ENCODE measurements at places on chromosomes 12 and 14.

DNA sequence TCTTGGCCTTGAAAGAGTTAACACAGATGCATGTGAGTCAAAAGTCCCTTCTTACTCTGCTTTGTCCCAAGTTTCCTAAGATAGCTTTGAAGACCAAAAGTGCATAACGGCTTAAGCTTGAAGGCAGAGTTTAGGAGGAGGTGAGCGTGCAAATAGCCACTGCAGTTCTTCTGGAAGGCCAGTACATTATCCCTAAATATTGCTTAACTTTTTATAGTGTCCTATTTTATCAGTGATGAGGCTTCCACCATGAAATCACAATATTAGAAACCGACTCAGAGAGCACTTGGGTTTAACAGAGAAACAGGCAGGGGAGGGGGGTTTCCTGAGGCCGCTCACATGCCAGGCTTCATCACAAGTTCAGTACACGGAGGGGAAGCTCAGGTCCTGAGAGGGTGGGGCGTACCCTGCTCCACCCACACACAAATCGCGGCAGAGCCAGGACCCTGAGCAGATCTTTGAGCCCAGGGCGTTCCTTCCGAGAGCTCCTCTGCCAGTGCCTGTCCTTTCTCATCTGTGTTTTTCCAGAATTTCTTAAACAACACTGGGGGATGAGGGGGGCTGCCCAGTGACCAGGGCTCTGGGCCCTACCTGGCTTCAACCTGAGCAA, 26.8 kb upstream of the BDKRB2 start:
- DNase-seq = no peak

- no peak for DNase-seq
Measured at GRCh38 chr12:107131832-107132616, 38.7 kb upstream of the CRY1 start.

DNA sequence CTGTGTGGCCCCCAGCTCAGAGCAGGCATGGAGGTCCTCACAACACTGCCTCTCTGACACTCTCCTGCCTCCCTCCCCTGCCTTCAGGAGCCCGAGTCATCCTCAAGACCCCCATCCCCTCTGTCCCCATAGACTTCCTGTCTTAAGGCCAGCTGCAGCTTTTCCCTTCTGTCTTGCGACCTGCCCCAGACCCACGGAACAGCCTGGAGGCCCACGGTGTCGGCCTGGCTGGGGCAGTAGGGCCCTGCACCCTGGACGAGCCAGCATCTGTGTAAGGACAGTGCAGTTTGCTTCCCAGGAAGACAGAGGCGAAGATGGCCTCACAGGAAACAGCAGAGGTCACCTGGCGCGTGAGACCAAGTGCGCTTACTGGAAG, 9.7 kb downstream of the TEDC1 start:
- DNase-seq = no peak

- no peak for DNase-seq
Measured at GRCh38 chr12:11987901-11988300, 82.8 kb upstream of the BCL2L14 start.

DNA sequence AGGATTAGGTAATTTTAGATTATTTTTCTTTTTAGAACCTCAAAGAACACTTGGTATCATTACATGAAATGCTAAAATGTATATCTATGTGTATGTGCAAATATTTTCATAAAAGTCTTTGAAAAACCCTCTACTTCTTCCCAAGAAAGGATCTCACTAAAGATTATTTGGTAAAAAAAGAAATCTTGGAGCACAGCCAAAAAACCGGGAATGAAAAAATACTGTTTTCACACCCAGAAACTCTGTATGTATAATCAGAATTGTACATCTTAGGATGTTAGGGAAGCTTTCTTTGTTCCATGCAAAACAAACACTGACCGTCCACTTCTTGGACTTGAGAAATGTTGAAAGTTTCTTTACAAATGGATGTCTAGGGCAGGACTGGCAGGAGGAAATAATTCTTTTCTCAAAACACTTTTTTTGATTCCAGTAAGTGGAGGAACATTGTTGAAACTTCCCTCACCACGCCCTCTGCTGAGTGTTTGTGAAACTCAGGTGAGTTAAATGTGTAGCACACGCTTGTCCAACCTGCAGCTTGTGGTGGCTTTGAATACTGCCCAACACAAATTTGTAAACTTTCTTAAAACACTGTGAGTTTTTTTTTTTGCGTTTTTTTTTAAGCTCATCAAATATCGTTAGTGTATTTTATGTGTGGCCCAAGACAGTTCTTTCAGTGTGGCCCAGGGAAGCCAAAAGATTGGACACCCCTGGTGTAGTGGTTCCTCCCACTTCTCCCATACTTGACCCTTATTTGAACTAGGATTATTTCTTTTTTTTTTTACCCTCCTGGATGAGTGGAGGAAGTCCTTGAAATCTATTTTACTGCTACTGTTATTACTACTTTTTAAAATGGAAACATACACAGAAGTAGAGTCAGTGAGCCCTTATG, 26.6 kb downstream of the FBXO34 start:
- DNase-seq = no peak

DNA sequence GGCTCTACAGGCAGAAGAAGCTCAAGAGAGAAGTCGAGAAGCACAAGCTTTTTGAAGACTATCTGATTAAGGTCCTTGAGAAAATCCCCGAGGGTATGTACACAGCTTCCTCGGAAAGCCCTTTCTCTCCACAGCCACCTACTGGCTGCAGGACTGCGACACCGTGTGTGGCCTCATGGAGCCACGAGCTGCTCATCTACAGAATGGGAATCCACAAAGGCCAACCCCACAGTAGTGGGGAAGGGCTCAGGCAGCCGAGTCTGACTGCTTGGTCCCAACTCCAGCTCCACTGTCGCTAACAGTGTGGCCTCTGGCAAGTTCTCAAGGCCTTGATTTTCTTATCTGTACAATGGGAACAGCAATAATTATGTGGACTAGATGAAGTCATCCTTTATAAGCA, 2.5 kb downstream of the CCDC197 start:
- DNase-seq = no peak

DNA sequence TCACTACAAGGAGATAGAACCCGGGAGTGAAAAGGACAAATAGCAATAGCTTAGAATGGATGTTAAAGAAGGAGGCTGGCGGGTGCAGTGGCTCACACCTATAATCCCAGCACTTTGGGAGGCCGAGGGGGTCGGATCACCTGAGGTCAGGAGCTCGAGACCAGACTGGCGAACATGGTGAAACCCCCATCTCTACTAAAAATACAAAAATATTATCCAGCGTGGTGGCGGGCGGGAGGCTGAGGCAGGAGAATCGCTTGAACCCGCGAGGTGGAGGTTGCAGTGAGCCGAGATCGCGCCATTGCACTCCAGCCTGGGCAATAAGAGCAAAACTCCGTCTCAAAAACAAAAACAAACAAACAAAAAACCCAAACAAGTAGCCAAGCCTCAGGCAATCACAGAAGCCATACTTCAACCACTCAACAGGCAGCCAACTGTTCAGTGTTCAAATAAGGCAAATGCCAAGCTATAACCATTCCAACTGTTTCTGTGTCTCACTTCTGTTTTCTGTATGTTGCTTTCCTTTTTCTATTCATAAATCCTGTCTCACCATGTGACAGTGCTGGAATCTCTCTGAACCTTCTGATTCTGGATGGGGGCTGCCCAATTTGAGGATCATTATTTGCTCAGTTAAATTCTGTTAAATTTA, 3.9 kb upstream of the SPTLC2 start:
- DNase-seq = no peak

DNA sequence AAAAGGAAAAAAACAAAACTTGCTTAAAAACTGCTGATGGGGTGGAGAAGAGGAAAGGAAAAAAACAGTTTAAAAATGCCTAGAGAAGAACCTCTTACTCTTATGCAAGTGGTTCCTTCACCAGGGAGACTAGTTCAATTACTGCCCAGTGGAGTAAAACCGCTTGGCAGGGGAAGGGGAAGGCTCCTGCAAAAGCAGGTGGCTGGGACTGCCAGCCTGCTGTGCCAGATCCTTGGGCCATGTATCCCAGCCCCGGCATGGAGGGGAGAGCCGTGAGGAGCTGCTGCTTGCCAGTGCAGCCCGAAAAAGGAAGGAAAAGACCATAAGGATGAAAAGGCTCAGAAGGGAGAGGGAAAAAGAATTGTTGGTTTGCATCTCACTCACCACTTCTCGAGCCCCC, 123.0 kb downstream of the FSCB start:
- no peak for DNase-seq

DNA sequence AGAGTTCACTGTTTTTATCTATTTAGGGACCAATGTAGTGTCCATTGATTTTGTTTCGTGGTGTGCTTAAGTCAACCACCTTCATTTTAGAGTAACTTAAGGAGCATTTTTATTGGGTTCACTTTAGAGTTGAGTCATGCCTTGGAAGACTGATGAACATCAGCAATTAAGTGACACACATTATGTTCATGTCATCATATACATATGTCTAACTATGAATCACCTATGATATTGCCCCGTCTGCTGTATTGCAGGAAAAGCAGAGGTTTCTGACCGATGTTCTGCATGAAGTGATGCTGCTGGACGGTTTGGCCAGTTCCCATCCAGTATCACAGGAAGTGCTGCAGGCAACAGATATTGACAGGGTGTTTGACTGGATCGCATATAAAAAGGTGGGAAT, 227.1 kb downstream of the TRHDE start:
- no peak for DNase-seq

- DNase-seq = peak; percentile 12
Measured at GRCh38 chr12:7460375-7461259, 16.7 kb upstream of the CD163L1 start.

DNA sequence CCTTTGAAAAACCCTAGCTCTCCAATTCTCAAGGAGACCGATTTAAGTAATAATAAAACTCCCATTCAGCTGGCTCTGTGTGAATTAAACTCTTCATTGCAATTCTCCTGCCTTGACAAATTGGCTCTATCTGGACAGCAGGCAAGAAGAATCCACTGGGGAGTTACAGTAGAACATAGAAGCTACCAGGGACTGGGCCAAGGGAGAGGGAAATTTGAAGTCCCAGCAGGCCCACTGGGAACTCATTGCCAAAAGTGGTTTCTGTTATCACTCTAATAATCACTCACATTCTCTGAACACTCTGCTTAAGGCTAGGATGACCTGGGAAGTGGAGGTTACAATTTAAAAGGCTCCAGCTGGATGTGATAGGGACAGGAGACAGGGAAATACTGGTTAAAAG, 384.5 kb upstream of the CCDC196 start:
- DNase-seq = no peak

GRCh38 chr12:40717576-40717975, 25.3 kb downstream of the CNTN1 start:
- no peak for DNase-seq

DNA sequence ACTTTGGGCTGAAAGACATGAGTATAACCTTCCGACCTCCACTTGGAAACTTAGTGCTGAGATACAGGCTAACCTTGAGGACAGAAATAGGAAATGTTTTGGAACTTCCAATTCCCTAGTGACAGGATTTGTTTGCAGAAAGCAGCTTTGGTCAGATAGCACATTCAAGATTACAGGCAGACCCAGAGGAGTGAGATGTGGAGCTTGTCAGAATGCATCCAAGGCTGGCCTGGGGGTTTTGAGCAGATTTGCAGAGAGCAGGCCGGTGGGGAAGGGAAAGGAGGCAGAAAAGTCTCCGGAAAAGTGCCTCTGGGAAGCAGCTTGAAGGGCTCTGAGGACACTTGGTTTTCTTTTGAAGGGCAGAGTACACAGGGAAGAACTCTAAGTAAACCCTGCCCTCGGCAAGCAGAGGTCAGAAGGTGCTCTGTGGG, 180.3 kb downstream of the ETV6 start:
- DNase-seq = no peak

GRCh38 chr12:104462931-104463339, 6.2 kb downstream of the CHST11 start:
- no peak for DNase-seq

GRCh38 chr14:34718750-34719304, 4.4 kb upstream of the CFL2 start:
- no peak for DNase-seq

- DNase-seq = no peak
Measured at GRCh38 chr12:14283489-14284144, 81.9 kb upstream of the ATF7IP start.

DNA sequence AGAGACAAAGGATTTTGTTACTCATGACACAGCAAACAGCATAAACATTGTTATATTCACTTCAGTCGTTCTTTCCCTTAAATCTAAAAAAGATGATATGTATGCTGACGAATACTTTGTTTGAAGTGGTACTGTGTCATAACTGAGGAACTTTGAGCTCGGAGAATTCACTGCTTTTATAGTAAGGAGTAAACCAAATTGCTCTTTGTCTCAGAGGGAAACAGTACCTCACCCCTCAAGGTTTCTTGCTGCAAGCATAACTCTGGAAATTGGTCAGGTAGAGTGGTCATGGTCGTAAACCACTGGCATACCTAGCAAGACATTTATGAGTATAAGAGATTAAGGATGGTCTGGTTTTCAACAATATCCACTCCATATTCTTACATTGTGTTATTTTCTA, 160.2 kb upstream of the OR4E1 start:
- DNase-seq = no peak

GRCh38 chr14:22849212-22849819, 12.9 kb downstream of the MMP14 start:
- no peak for DNase-seq

- peak; percentile 8 for DNase-seq
Measured at GRCh38 chr12:116508145-116509121, 50.7 kb upstream of the MAP1LC3B2 start.

DNA sequence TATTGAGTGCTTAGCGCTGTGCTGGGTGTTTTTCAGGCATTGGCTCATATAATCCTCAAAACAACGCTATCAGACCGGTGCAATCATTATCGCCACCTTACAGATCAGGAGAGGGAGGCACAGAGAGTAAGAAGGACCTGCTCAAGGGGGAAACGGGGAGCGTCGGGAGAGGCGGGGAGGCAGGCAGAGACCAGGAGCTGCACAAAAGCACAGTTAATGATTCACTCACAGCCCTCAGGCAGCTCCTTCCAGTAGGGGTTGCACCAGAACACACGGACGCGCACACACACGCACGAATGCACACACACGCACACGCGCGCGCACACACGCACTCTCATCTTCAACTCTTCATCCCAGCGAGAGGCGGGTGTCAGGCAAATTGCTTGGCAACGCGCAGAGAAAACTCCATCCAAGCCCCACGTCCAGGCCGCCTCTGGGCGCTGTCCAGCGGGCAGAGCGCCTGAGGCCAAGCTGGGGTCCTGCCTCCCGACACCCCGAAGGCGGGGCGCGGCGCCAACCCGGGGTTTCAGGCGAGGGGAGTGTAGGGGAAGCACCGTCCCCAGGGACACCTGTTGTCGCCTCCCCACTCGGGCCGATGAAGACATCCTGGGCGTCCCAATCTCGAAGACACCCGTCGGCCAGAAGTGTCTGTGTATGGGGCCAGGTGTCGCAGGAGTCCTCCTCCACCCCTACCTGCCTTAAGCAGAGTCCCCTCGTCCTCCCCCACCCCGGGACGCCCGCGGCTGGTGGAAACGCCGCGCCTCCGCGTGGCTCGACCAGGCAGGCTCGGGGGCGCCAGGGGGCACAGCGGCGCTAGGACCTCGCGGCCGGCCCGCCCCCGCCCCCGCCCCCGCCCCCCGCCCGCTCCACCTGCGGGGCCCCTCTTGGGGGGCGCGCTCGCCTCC, 35.5 kb upstream of the STON2 start:
- no peak for DNase-seq

GRCh38 chr12:12779529-12779928, 5.9 kb upstream of the APOLD1 start:
- DNase-seq = no peak
